Kidney epithelial cell (primary cell): ENCODE measurements at places on chromosomes 7 and 10. TPM values are rescaled to one million over a fixed set of nuclear protein-coding genes. Genes with fewer than 3 reads are reported as not detected.
A peak's percentile ranks its signal among the peaks of the same experiment; 100 is the strongest.

DNA sequence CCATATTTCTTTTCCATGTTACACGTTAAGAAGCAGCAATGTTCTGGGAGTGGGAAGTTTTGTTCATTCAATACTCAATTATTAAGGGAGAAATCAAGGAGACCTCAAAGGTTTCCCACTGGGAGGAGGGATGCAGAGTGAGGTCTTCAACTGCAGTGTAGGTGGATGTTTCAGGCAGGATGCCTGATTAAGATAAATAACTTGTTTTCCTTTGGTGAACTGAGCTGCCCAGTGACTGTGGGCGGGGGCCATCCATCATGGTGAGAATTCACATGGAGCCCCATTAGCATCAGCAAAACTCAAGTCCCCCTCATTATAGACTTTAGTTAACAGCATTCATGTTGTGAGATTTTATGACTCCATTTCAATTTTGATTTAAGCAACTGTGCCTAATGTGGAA, 121.1 kb downstream of the PLPP4 start:
- no peak for DNase-seq

- DNase-seq = no peak
Measured at GRCh38 chr7:112171673-112172072, 34.5 kb downstream of the DOCK4 start.

DNA sequence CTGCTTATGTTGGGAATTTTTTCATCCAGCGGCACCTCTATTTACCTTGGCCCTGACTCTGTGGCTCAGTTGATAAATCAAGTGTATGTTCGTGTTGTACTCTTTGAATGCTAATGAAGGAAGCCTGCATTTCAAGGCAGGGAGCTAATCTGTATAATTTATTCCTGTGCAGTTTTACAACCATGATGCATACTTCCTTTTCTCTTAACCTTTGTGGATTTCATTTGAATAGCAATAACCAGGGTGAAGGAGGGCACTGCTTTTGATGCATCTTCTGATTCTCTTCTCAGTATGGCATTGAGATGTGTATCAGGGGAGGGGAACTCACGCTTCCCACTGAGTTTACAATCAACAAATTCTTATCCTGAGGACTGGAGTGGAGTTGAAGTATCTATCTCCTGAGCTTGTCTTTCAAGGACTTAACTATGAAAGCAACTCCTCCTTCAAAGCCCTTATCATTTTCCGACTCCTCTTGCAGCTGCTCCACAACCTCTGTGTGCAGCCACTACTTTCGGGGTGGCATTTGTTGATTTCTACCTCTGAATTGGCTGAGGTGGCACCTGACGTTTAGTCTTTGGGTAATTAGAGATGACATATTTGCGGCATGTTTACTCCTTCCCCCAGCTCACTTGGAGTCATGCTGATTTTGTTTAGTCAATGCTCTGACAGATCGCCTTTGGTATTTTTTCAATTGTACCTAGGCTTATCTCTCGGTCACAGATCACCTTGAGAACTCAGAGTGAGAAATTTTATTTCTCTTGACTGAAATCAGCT, 275.2 kb downstream of the PHTF2 start:
- DNase-seq = no peak

ELOVL3 gene
- total RNA-seq = 0.55 and 1.1 TPM in 2 replicates

DNA sequence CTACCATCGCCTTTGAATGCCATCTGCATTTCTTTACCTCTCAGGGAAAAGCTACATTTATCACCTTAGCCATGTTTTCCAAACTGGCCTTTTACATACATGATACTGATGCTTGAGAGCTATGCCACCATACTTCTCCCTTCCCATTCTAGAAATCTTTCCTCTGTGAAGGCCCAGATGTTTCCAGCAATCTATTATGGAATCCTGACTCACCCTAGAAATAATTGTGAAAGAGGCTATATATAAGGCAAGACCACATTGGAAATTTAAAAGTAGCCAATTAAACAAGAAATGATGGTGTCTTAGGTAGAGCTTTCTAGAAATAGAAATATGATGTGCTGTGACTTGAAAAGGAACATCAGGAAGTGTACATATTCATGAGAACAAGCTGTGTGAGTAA, 389.7 kb downstream of the INHBA start:
- no peak for DNase-seq

EMX2 gene
- total RNA-seq = 4.1 and 6.1 TPM in 2 replicates

- no peak for DNase-seq
Measured at GRCh38 chr10:9561821-9562505, 1455.7 kb upstream of the CELF2 start.

GRCh38 chr7:17022920-17023319, 141.1 kb upstream of the AGR3 start:
- no peak for DNase-seq

GRCh38 chr7:100122067-100122466, 2.6 kb downstream of the CNPY4 start:
- no peak for DNase-seq

GRCh38 chr10:17464545-17464944, 10.2 kb upstream of the ST8SIA6 start:
- DNase-seq = no peak

- DNase-seq = no peak
Measured at GRCh38 chr10:70096705-70097420, 35.8 kb downstream of the AIFM2 start.

GRCh38 chr10:3331187-3331586, 158.6 kb upstream of the PITRM1 start:
- no peak for DNase-seq

- no peak for DNase-seq
Measured at GRCh38 chr7:21939858-21940372, 5.8 kb downstream of the CDCA7L start.

CYREN gene
- 74.2 and 76.5 TPM in 2 replicates for total RNA-seq

DNA sequence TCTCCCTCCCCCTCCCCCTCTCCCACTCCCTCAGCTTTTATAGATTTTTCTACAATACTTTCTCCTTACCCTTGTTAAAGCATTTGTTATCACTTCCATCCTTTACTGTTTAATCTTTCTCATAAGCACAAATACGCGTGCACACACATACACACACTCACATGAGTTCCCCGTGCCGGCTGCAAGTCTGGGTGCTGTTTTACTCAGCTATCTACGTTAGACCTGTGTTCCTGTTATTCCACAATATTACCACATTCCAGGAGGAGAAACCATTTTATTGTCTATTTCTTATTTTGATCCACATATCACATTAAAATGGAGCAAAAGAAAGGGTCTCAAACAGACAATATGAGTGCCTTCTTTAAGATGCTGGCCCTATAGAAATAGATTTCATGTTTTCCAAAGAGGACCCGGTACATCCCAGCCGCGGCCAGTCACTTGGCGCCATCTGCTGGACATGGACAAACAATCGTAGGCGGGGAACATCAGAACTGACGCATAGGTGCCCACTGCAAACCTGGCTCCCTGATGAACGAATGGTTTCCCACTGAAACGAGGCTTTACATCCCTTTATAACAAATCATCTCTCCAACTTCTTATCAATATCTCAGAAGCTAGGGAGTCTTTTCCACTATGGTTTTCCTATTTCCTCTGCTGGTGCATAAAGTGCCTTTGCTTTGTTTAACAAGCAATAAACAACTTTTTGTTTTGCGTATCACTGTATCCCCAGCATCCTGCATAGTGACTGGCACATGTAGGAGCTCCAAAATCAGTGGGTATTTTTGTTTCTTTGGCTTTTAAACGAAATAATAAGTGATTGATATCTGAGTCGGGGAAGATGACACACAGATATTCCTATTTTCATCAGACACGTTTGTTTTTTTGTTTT, 25.2 kb upstream of the OPTN start:
- DNase-seq = peak; percentile 5

GRCh38 chr10:28254290-28254985, 48.4 kb downstream of the MPP7 start:
- DNase-seq = no peak

DNA sequence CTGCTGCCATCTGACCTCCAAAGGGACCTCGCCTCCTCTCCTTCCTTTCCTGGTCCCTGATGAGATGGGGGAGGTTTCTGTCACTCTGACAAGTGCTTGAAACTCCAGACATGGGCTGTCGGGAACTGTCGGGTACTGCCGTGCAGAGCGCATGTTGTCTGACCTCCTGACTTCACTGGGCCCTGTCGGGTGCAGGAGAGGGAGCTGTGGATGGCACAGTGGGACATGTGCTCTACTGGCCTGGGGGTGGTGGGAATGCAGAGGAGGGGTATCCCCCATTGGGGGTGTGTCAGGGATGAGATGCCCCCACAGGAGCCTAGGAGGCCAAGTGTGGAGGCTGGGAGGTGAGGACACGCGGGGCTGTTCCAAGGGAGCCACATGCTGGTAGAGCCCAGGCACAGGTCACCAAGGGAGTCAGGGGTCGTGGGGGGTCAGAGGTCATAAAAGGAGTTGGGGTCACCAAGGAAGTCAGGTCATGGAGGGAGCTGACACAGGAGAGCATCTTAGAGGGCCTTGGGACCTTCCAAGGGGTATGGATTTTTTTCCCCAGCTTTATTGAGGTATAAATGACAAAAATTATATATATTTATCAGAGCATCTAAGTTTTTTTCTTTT, 30.9 kb downstream of the TMEM120A start:
- no peak for DNase-seq

SLC26A5 gene
- total RNA-seq = 0.07 TPM in 1 of 2 replicates, not detected in the other

GRCh38 chr7:63008366-63008765, 990.3 kb upstream of the ZNF722 start:
- no peak for DNase-seq

MMP21 gene
- 0.07 and 0.08 TPM in 2 replicates for total RNA-seq

GRCh38 chr10:131928248-131929095, 27.7 kb downstream of the PPP2R2D start:
- no peak for DNase-seq

GRCh38 chr7:158272509-158273137, 315.0 kb downstream of the PTPRN2 start:
- no peak for DNase-seq

- DNase-seq = no peak
Measured at GRCh38 chr10:103592186-103593021, 98.9 kb downstream of the NEURL1 start.

LIPM gene
- not detected in 2 replicates for total RNA-seq

GRCh38 chr7:152342796-152343195, 93.0 kb downstream of the KMT2C start:
- DNase-seq = no peak

GRCh38 chr10:78460204-78460603, 426.5 kb downstream of the RPS24 start:
- DNase-seq = no peak

GRCh38 chr10:119680650-119681081, 29.5 kb downstream of the BAG3 start:
- no peak for DNase-seq

DNA sequence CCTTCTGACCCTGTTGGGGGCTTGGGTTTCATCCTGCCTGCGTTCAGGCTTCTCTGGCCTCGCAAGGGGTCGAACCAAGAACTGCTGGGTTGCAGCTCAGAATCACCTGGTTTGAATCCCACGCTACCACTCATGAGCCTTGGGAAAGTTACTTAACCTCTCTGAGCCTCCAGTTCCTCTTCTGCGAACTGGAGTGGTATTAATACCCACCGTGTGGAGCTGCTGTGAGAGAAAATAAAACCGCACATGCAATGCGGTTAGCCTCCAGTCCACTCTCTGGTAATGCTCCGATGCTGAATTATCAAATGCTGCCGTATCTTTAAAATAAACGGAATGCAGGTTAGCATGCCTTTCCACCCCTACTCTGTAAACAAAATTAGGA, 171.9 kb downstream of the ARHGAP12 start:
- no peak for DNase-seq

DNA sequence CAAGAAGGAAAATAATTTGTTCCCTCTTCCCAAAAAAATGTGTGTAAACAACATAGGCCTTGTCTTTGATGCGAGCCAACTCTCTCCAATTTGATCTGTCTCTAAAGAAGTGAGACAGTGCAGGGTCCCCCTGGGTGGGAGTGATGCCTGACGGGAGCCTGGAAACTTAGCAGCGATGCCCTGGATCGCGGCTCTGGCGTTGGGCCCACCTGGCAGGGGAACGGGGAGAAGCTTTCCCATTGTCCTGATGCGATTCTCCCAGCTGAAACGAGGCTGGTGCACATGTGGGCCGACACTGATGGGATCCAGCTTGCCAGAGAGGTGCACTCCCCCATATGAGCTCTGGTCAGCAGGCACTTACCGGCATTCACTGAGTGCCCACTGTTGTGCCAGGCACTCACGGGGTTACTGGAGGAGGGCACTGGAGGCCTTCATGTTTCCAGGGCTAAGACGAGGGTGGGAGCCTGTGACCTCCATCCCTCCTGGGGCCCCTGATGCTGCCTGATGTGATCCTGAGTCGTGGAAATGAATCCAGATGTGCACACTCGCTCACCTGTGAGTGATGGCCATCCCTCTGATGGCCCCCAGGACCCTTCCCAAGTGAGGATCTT, 132.8 kb downstream of the PTPN20 start:
- DNase-seq = no peak

DNA sequence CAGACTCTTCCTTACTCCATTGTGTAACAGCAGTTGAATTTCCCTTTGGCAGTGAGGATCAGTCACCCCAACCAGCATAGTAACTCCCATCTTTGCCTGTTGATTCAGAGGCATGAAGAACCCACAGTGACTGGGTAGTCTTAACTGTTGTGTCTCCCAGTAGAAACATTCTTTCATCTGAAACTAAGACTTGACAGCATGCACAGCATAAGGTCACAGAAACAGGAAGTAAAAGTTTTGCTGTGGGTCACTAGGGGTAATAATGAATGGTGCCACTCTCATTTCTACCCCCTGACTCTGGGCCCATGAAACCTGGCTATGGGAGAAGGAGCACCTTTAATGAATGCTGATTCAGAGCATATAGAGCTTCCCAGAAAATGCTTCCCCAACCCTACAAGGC, 8.3 kb upstream of the FRMPD2 start:
- DNase-seq = no peak
